SW 1271 (cell line): ENCODE measurements at places on chromosomes 6 and 20.

GRCh38 chr6:127147534-127147933 is 29.1 kb downstream of the RSPO3 start:
- DNase-seq, result no peak

DNA sequence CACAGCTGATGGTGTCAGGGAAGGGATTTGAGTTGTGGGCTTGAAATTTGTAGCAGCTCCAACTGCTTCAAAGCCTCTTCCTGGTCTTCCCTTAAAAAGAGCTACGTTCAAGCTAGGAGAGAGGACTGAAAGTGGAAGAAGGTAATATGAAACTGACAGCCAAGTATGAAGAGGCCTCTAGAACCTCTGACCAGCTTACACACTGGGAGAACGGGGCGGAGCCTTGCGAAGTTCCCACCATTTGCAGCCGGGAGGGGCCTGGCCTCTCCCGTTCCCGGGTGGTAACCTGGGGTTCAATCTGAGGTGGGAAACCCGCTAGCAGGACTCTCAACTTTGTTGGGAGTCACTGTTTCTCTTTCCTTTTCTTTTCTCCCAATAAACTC is 97.8 kb upstream of the PDE10A start:
- DNase-seq, result no peak

DNA sequence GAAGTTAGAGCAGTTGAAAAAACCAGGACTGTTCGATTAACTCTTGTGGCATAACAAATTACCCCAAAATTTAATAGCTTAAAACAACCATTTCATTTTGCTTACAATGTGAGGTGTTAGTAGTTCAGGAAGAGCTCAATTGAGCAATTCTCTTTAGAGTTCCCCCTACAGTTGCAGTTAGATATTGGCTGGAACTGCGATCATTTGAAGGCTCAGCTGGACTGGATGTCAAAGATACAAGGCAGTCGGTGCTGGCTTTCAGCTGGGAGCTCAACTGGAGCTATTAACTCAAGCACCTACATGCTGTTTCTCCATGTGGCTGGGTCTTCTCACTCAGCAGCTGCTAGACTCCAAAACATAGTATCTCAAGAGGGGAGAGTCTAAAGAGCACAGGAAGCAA is 96.0 kb upstream of the LOC128125822 start:
- no peak for DNase-seq

- no peak for DNase-seq
These were observed 902 bp downstream of the ZNF337 start for GRCh38 chr20:25695532-25696370.

DNA sequence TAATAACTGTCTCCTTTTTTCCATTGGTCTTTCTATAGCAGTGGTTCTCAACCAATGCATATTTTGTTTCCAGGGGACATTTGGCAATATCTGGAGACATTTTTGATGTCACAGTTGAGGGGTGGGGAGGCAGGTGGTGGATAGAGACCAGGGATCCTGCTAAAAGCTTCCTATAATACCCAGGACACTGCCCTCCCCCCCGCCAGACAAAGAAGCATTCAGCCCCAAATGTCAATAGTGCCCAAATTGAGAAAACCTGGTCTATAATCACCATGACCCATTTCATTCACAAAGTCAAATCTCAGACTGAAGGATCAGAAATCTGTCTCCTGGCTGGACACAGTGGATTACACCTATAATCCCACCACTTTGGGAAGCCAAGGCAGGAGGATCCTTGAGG is 128.8 kb downstream of the BMP7 start:
- no peak for DNase-seq

GRCh38 chr6:5156627-5157026 is 71.5 kb downstream of the PPP1R3G start:
- DNase-seq, result no peak

DNA sequence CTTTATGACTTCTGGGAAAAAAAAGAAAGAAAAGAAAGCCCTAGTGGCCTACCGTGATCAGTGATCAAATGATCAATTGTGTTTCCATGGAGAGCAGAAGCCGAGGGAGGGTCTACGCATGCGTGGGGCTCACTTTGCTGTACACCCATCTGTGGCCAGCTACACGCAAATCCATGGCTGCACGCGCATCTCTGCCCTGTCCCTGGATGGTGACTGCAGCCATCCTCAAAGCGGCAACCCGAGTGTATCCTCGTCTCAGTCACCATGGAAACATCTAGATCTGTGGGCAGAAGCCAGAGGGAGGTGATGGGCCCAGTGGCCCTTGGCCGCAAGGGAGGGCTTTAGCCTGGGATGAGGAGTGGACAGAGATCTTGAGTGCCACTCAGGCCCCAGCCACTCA is 785 bp upstream of the ULBP3 start:
- no peak for DNase-seq
